ENCODE measurements at places on chromosomes 3 and 15. TPM values are rescaled to one million over a fixed set of nuclear protein-coding genes. Genes with fewer than 3 reads are reported as not detected.

CMTM6 gene
- 63.8 TPM for total RNA-seq

IL1RAP gene
- total RNA-seq = 14.6 TPM

HGD gene
- 136 TPM for total RNA-seq

ZKSCAN7 gene
- total RNA-seq = 9.4 TPM

HHATL gene
- 48.3 TPM for total RNA-seq

SPSB4 gene
- 1.2 TPM for total RNA-seq

CCK gene
- not detected for total RNA-seq

ITIH1 gene
- not detected for total RNA-seq

SLC22A13 gene
- total RNA-seq = not detected

P2RY12 gene
- 1.2 TPM for total RNA-seq

TMEM108 gene
- 2.6 TPM for total RNA-seq

GRCh38 chr3:156187146-156187769 lies 66.9 kb downstream of the KCNAB1 start:
- DNase-seq = no peak

DNA sequence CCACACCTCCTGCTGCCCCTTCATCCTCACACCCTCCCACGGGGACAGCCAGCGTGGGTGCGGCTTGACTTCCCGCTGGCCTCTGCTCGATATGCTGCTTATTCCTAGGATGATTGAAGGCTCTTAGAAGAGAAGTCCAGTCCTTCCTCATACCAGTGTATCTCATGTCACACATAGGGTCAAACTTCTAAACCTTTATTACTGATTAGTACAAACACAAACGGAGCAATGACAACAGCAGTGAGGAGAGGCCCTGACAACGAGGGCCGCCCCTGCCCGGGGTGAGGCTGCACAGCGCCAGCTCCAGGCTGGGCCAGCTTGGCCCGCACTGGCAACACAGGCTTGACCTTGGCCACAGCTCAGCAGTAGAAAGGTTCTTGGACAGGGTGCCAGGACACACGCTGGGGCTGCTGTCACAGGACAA lies 3.7 kb downstream of the CIB1 start:
- no peak for DNase-seq

GRCh38 chr3:108453565-108453964 lies 56.8 kb downstream of the MYH15 start:
- DNase-seq = no peak

GRCh38 chr3:185328324-185329004 lies 34.5 kb upstream of the MAP3K13 start:
- DNase-seq = no peak

- DNase-seq = no peak
These were observed 412 bp downstream of the CHDH start for GRCh38 chr3:53845881-53846133.

GRCh38 chr3:48402907-48403306 lies 27.0 kb downstream of the PLXNB1 start:
- DNase-seq = peak; percentile 2

DNA sequence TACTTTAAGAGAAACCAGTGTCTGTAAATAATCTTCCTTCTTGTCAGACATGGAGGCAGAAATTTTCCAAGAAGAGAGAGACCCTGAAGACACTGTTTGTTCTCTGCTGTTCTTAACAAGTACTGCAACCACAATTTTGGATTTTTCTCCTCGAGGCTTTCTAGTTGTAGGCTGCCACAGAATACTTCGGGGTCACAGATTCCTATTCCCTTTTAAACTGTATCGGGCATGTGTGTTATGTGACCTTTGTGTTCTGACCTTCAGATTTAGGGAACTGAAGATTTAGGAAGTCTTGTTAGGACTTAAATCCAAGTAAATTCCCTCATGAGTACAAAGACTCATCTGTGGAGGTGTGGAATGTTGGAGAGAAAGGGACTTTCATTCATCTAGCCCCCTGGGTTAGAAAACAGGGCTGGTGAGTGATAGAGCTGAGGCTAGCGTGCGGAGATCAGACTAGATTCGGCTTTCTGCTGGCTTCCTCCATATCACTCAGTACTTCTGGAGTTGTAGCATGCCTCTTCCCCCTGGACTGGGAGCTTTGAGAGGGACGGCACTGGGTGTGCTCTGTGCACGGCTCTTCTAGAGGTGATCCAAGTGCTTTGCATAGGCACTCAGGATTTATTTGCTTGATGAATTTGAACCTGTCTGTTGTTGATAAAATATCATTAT lies 237.0 kb downstream of the LPP start:
- no peak for DNase-seq

DNA sequence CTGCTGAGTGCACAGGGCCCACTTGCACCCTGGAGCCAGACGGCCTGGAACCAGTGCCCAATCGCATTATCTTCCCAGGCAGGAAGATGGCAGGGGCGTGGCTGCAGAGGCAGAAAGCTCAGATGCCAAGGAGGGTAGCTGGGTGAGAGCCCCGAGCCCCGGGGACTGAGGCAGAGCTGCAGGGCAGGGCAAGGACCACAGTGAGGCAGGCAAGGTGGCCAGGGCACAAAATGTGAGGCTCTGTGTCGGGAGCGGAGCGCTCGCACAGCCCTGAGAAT lies 1.6 kb upstream of the CCDC33 start:
- DNase-seq = no peak

GRCh38 chr15:100264994-100265640 lies 76.7 kb downstream of the ADAMTS17 start:
- no peak for DNase-seq

GRCh38 chr3:133792171-133792763 lies 13.3 kb upstream of the SRPRB start:
- DNase-seq = no peak

DNA sequence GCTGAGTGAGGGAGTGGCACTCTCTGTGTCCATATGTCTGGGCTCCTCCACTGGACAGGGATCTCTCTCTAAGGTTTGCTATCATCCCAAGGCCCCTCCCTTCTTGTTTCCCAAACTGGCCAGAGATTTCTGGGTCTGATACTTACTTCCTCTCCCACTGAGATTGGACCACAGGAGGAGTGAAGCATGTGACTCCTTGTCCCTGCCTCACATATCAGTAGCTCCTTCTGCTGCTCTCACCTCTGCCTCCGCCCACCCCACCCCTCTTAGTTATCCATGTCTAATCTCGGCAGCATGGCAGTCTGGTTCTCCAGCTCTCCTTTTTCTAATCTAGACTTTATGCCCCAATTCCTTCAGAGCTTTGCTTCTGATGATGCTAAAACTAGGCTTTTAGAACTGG lies 223.1 kb downstream of the RPLP1 start:
- no peak for DNase-seq

DNA sequence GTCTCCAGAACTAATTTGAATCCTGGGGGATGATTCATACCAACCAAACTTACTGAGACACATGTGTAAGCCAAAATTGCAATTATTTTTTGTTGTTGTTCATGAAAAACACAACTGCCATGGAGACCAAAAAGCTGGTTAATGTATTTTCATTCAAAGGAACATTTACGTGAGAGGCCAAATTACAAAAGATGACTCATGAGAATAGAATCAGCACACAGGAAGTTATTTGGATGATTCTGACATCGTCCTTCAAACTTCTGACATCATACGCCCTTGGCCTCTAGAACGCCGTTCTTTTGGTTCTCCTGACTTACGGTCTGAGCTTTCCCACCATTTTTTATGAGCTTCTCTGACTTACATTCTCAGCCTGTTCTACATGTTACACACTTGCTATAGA lies 3.0 kb upstream of the ZNF280D start:
- no peak for DNase-seq

DNA sequence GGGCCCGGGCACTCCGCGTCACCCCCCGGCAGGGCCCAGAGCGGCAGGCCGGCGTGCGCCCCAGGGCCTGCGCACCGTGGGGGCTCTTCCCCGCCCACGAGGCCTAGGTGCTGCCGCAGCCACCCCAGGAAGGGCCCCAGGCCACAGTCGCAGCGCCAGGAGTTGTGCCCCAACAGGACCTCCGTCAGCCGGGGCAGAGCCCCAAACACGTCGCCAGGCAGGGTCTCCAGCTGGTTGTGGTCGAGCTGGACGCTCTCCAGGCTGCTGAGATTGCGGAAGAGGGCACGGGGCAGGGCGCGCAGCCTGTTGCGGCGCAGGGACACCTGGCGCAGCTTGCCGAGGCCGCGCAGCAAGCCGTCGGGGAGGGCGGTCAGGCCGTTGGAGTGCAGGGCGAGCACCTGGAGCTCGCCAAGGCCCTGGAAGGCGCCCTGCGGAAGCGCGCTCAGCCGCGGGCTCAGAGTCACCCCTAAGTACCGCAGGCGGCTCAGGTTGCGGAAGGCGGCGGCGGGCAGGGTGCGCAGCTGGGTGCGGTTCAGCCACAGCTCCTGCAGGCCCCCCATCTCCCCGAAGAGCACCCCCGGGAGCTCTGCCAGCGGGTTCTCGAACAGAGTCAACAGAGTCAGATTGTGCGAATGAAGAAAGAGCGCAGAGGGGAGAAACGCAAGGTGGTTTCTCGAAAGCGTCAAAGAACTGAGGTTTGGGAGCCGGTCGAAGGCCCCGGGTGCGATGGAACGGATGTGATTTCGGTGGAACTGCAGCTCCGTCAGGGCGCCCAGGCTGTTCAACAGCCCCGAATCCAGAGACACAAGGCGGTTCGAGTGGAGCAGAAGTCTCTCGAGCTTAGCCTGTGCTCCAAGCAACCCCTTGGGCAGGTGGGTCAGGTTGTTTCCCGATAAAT lies 2.0 kb downstream of the GP5 start:
- no peak for DNase-seq

DNA sequence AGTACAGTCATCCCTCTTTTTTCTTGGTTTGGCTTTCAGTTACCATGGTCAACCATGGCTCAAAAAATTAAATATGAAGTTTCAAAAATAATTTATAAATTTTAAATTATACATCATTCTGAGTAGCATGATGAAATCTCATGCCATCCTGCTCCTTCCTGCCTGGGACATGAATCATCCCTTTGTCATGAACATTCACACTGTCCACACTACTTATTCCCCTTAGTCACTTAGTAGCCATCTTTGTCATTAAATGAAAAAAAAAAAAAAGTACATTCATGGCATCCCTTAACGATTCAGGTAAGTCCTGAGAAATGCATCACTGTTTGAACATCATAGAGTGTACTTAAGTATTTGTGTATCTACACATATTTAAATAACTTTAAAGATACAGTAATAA lies 1046.3 kb downstream of the ROBO2 start:
- no peak for DNase-seq

DNA sequence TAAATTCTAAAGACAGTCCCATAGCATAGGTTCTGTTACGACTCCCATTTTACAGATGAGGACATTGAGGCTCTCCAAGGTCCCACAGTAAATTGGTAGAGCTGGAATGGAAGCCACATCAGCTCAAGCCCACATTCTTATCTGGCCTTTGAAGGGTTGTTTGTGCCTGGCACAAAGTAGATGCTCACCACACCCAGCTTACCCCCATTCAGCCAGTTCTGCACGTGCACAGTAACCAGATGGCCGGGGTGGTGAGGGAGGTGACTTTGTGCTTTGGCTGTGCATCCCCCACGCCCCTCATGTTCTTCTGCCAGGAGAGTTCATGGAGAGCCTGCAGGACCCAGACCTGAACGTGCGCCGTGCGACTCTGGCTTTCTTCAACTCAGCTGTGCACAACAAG lies 16.2 kb downstream of the RPL32 start:
- DNase-seq = no peak

GRCh38 chr3:161310649-161311423 lies 60.5 kb downstream of the SPTSSB start:
- DNase-seq = no peak

DNA sequence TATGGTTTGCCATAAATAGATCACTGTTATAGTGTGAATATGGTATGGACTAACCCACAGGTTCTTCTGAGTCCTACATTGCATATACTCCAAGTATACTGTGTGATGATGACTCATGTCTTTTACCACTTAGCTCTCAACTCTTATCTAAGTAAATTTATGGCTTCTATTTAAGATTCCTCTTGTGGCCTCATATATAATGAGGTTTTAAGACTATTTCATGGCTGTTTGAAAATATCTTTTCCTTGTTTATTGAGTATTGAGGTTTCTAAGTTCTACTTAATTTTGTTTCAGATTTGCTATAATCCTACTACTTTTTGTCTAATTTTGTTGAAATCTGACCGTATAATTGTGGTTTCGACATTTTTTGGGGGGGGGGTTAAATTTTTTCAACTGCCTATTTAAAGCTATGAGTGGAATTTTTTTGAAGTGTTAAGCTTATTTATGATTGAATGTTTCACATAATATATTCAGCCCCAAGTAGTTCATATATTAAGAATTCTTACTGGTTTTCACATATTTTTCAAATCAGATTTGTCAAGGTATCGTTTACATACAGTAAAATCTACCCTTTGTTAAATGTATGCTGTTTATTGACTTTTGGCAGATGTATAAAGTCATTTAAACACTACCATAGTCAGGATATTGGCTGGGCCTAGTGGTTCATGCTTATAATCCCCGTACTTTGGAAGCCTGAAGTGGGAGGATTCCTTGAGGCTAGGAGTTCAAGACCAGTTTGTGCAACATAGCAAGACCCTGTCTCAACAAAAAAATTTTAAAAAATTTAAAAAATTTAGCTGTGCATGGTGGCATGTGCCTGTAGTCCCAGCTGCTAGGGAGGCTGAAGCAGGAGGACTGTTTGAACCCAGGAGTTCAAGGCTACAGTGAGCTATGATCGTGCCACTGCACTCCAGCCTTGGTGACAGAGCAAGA lies 11.7 kb downstream of the SLC25A36 start:
- DNase-seq = no peak

GRCh38 chr15:39180483-39180933 lies 400.4 kb upstream of the THBS1 start:
- DNase-seq = no peak

GRCh38 chr3:39531066-39531465 lies 63.6 kb downstream of the MOBP start:
- DNase-seq = no peak

GRCh38 chr3:63807961-63808565 lies 11.0 kb upstream of the C3orf49 start:
- no peak for DNase-seq

DNA sequence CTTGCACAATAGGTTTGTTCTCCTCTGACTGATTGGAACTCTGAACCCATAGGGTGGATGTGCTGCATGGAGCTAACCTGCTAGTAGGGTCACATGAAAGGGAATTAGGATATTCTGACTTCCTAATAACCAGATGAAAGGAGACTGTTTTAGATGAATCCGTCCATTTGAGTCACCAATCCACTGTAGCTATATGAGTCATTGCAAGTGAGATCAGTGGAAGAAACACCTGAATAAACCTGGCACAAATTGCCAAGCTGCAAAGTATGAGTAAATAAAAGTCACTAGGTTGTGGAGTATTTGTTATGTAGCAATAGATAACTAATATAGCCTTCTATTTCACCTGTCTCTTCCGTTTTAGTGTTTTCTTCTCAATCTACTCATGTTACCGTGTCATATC lies 584.4 kb downstream of the PDCD6IP start:
- no peak for DNase-seq

Measured in thyroid gland (tissue), 4 donors.